ENCODE measurements at places on chromosomes 1 and 21.

GRCh38 chr1:56625819-56626440 is 19.2 kb upstream of the PRKAA2 start:
- ATAC-seq: no peak

DNA sequence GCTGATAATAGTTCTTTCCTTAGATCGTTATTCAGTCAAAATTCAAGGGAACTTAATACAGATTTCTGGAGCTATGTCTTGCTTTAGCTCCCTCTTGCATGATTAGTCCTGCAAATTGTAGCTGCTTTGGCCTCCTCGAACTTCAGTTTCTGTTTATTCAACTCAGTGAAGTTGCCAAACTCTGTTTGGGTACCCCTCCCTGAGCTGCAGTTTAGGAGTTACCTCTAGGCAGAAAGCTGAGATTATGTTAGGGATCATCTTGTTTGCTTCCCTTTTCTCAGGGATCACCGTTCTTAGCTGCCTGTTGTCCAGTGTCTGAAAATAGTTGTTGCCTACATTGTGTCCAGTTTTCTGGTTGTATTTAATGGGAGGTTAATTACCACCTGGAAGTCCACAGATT is 43.5 kb downstream of the SNX27 start:
- ATAC-seq: no peak

DNA sequence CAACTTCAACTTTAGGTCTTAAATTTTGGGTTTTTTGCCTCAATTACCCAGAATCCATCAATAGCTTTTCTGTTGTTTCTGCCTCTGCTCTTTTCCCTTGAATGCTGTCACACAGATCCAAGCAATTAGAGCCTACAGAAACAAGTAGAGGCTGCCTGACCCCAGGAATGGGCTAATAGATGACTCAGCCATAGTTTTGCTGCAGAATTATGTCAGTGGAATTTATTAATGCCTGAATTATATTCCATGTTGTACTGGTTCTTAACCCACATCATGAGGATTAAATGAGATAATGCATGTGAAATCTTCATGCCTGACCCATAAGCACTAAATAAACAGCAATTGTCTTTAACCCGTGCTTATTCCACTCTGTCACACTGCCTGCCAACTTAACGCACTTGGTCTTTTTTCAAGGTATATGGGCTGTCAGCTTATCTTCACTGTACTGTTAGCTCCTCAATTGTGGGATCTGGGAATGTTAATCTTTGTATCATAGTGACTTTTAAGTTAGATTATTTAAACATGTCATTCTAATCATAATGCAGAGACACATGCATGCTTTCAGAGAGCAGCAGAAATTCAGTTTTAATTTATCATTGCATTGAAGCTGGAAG is 213.3 kb downstream of the ROR1 start:
- peak; percentile 56 for ATAC-seq

DNA sequence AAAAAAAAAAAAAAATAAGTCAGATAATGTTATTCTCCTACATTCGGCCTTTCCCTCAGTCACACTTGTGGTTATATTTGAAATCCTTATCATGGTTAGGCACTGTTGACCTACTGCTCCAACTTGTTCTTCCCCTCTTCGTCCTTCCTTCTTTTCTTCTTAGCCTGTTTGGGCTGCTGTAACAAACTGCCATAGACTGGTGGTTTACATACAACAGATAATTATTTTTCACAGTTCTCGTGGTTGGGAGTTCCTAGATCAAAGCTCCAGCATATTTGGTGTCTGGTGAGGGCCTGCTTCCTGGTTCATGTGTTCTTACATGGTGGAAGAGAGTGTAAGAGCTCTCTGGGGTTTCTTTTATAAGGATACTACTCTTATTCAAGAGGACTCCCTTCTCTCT is 73.4 kb downstream of the RABGAP1L start:
- ATAC-seq: no peak
